T-helper 9 cell (primary cell): ENCODE measurements at places on chromosomes 5 and 9.

- no peak for DNase-seq
These were observed 315.5 kb downstream of the SEMA5A start for GRCh38 chr5:9230355-9230754.

DNA sequence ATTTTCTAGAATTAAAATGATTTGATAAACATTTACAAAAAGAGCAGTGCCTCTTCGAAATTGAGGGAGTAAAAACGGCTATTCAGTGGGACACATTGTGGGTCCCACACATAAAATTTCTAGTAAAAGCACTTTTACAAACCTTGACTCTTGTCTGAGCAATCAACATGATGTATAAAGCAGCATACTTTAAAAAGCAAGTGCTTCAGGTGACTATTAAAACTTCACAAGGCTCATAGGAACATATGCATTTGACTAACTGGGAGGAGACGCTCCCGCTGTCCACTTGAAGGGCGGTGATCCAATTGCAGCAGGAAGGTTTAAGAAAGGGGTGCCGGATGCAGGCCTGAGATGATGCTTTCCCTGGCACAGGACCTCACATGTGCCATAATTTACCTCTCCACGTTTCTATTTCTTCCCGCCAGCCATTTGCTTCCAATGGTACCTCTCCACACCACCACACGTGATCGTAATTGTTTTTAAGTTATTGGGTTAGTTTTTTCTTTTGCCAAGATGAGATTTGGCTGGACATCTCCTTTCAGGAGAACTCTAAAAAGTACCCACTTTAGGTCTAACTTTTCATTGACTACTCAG lies 1.8 kb downstream of the MCTP1 start:
- no peak for DNase-seq

- no peak for DNase-seq
These were observed 240.3 kb downstream of the FANCC start for GRCh38 chr9:95077053-95077765.

GRCh38 chr5:111996574-111996973 lies 239.6 kb upstream of the NREP start:
- DNase-seq: no peak

- DNase-seq: no peak
These were observed 4.3 kb upstream of the AFAP1L1 start for GRCh38 chr5:149267241-149267973.
